CD4-positive, alpha-beta T cell treated with Interleukin-15 for 1 hour (primary cell): ENCODE measurements at places on chromosomes 12 and 14.

- DNase-seq, result no peak
Observed at GRCh38 chr14:49218436-49219092, 367.6 kb downstream of the RPS29 start.

GRCh38 chr12:40336573-40337199 is 111.9 kb downstream of the LRRK2 start:
- DNase-seq, result no peak

DNA sequence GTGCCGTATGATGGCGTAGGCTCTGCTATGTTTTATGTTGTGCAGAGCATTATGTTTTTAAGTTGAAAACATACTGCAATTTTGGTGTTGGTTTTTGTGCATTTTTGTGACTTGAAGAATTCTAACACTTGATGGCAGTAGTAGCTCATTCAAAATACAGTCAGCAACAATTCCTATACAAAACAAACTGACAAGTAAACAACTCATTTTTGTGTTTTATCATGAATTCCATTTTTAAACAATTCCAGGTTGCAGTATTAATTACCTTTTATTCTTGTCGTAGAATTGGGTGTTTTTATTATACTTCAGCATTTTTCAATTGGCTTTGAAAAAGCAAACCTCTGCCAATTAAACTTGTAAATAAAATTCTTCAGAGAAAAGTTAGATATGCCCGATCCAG is 4.1 kb upstream of the CCER1 start:
- DNase-seq, result no peak

DNA sequence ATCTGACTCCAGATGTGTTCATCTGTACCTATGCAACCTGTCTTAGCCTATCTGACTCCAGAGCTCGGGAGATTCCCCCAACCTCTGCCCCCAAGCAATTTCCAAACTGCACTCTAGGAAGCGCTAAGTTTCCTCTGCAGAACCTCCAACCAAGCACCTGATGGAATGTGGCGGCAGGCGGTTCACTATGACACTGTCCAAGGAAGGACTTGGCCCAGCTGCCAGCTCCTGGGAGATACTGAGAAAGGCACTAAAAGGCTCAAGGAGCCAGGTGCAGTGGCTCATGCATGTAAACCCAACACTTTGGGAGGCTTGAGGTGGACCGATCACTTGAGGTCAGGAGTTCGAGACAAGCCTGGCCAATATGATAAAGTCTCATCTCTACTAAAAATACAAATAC is 244.0 kb downstream of the BCL11B start:
- DNase-seq, result no peak
